ENCODE measurements at places on chromosomes 2 and 18.

DNA sequence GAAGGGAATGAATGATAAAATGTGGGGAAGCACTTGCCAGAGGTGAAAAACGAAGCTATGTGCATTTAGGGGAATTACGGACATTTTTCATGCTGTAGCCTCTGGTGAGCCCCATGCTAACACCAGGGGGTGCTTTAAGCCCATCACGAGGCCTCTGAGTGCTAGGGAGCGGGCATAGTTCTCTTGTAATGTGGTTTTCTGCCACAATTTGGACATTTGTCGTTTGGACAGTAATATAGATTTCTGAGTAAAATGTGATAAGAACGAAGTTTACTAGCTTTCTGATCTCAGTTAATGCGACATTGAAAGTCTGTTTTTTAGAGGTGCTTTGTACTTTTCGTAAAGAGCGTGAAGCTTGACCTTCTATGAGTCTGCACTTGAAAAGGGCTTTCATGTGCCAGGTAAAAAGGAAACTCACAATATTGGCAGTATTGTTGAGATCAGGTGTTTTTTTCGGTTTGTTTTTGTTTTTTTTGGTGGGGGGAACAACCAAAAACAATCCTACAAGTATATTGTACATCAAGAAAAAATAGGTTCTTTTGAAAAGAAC, 50.6 kb downstream of the TRAF3IP1 start:
- DNase-seq = no peak

- no peak for DNase-seq
Observed at GRCh38 chr2:95215018-95215612, 7.8 kb downstream of the ZNF892 start.

GRCh38 chr2:76930056-76930744, 592.0 kb downstream of the LRRTM4 start:
- no peak for DNase-seq

GRCh38 chr2:136118819-136119716, 1.1 kb upstream of the CXCR4 start:
- no peak for DNase-seq

DNA sequence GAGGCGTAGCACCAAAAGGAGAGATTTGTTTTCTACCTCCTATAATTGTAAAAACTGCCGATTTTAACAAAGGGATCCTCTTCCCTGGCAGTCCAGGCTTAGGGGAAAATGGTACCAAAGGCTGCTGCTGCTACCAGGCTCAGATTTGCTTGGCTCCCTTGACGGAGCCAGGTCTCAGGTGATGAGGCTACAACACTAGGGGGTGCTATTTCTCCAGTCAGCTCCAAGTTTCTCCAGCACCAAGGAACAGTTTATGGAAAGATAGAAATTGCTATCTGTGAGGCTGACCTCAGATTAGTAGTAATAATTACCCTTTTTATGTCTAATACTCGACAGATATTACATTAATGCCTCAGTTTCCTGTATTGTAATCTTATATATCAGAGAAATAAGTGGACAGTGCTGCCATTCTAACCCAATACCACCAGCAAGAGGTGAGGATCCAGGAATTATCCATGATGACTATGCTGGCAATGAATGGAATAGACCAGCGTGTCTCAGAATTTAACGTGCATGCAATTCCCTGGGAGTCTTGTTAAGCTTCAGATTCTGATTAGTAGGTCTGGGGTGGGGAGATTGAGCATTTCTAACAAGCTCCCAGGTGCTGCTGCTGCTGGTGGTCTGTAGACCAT, 111.3 kb downstream of the ESCO1 start:
- peak; percentile 15 for DNase-seq

DNA sequence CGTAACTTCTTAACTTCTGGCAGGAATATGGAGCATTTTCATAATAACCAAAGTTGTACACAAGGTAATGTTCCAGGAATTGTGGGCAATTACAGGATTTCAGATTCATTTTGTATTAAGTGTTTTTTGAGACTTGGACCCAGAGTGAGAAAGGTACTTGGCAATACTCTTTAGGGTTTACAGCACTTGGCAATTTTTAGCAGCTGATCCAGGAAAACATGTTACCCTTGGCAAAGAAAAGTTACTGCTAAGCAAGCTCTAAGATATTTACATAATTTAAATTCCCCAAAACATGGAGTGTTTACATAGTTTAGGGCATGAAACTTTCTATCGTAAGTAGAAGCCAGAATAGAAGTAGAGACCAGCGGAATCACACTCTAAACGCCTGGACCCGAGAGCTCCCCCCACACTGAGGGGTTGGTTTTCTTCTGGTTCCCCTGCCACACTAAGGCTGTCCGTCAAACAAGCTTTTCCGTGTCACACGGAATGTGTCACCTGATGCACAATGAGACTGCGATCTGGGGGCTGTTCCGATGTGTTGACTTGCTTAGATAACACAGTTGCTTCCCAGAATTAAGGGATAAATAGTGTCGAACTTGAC, 177.1 kb downstream of the PTGR3 start:
- DNase-seq = no peak

DNA sequence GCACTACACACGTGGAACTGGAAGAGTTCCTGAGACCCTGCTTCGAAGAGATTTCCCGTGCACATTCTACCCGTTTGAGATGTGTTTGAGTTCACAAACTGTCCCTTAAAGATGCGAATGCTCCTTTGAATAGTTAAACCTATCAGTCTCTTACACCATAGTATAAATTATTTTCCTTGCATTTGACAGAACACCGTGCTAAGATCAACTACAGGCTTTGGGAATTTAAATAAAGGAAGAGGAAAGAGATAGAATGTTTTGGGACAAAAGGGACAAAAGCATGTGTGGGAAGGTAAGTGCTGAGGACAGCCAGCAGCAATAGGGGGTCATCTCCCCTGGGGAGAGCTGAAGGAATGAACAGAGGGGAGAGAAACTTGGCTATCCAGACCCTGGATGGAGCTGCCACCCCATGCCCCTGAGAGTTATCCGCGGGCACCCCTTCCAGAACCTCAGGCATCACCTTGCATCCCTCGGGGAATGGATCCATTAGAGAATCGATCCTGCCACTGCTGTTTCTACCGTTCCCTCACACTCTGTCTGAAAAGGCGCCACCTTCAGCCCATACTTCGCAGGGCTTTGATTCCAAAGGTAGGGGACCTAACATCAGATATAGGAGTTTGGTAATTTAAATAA, 888 bp upstream of the ADCY3 start:
- no peak for DNase-seq

DNA sequence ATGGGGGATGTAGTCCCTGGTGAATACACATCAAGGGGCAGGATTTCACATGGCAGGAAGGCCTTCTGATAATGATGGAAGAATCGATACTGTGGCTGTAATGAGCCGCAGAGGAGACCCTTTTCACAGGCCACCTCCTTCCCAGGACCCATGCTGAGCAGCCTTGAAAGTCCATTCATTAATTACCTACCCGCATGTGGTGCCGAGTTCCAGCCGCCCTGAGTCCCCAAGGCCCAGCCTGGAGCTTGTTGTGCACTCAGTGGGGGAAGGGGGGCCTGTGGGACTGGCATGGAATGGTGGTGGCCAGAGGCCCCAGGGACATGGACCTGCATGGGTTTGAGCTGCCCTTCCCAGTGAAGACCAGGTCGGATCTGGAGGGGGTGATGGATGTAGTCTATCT, 25.5 kb downstream of the ASB18 start:
- no peak for DNase-seq

- no peak for DNase-seq
Observed at GRCh38 chr18:44901283-44901682, 220.6 kb downstream of the SETBP1 start.

DNA sequence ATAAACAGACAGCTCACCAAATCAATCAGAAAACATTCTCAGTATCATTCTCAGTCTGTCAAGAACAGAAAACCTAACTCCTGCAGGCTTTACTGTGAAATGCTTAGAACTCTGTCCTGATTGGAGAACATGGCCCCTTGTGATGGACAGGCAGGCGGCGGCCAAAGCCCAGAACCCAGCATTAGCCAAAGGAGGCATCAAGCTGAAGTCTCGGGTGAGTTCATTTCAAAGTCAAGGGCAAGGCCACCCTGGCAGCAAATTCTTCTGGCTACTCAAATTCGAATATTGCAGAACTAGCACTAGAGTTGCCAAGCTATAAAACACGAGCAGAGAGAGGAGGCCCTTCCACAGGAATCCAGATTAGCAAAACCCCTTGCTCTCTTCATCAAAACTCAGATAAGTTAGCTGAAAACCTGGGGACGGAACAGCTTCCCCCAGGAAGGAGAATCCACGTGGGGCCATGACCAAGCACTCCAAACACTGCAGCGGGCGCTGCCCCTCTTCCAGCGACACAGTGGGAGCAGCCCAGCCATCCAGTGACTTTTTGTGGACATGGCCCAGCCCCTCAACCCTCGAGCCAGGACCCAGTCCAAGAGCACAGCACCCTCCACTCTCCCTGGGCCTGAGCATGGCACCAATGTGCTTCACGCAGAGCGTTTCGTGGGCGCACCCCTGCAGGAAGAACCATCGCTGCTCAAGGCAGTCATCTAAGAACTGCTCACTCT, 98.6 kb downstream of the HDAC4 start:
- DNase-seq = no peak

GRCh38 chr2:102082571-102083392, 59.8 kb upstream of the IL1R1 start:
- no peak for DNase-seq

DNA sequence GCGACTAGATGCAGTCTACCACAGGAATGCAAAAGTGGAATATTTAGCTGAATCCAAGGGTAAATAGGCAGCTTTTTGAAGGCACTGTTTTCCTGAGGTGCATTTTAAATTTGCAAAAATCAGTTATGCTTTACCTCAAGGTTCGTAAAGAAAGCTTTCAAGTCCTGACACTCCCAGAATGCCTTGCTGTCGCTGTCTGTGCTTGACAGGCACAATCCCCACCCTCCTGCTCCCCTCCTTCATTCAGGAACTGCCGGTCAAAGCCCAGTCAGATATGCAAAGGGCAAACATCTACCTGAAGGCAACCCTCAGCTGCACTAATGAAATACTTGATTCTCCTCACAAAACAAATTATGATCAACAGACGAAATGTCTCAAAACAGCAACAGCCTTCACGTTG, 97.4 kb upstream of the DDX18 start:
- DNase-seq = no peak

GRCh38 chr2:241540771-241541561, 17.6 kb upstream of the BOK start:
- DNase-seq = peak; percentile 66

DNA sequence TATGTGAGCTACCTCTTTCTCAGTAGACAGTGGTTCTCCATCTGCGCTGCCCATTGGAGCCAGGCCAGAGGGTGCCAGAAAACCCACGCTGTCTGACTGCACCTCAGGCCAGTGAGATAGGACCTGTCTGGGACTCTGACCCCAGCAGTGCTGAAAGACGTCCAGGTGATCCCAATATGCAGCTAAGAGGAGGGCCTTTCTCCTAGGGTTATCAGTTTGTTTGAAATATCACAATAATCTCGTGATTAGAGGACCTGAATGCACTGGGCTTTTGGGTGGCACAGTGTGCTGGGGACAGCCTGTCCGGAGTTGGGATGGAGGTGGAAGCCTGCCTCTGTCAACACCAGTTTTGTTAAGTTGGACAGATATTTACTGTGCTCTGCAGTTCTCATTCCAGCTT, 216.3 kb downstream of the LDLRAD4 start:
- DNase-seq = no peak

- no peak for DNase-seq
Observed at GRCh38 chr2:85276571-85277118, 51.1 kb downstream of the TGOLN2 start.

DNA sequence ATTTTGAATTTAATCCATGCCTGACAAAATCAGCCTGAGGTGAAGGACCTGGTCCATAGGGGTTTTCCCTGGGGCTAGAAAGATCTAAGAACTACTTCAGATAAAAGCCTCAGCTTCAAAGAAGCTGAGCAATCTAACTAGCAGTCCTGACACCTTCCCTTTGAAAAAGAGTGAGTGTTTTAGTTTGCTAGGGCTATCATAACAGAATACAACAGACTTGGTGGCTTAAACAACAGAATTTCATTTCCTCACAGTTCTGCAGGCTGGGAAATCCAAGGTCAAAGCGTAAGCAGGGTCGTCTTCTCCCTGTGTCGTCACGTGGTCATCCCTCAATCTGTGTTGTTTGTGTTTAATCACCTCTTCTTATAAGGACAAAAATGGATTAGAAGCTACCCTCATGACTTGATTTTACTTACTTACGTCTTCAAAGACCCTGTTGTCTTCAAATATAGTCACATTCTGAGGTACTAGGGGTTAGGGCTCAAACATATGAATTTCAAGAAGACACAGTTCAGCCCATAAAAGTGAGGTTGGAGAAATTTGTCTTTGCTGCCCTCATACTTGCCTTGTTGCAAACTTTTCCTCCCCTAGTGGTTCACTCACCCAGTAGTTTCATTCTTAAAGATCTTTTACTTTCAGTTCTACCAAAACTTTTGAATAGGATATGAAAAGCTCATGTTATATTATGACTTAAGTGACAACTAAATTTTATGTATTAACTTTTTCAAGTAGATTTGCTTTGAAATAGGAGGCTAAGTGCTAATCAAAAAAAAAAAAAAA, 673.8 kb downstream of the ARHGAP15 start:
- DNase-seq = no peak

GRCh38 chr2:165757906-165758675, 36.0 kb downstream of the GALNT3 start:
- no peak for DNase-seq

GRCh38 chr18:74463983-74464382, 6.9 kb upstream of the DIPK1C start:
- DNase-seq = no peak

DNA sequence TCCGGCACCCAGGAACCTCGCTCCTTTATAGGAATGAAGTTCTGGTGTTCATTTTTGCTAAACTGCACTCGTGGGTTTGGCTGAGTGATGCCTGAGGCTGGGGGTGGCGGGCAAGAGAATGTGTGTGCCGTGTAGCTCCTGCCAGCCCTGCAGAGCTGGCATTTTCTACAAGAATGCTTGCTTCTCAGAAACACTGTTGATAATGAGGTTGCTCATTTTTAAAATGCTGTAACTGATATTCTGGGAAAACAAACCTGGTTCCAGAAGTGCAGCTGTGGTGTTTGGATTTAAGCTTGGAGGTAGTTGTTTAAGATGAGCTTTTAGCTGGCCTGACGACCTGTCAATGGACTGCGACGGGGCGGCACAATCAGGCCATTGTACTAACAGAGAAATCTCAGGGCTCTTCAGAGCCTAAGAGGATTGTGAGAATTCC, 511.9 kb upstream of the TNP1 start:
- DNase-seq = no peak

- no peak for DNase-seq
Observed at GRCh38 chr2:147325990-147326389, 518.8 kb upstream of the ACVR2A start.

- no peak for DNase-seq
Observed at GRCh38 chr2:144683107-144683753, 163.3 kb upstream of the ZEB2 start.

DNA sequence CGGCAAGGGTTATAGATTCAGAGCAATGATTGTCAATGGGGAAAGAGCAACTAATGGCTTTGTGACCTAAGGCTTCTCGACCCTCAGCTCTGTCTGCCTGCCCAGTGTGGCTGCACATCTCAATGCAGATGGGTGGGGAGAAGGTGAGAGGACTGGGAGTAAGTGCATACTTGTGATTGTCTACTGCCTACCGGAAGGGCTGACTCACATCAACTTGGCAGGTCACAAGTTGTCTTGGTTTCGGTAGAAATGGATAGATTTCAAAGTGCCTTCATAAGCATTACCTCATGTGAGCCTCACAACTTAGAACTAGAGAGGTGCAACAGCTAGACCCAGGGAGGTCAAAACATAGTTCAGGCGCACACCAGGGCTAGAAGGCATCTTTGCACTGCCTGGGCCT, 29.4 kb downstream of the STAT1 start:
- no peak for DNase-seq

- no peak for DNase-seq
Observed at GRCh38 chr18:75307530-75307929, 96.9 kb downstream of the TSHZ1 start.
